Kasumi-1 (cell line): ENCODE measurements at places on chromosomes 2 and 18.
A peak's percentile ranks its signal among the peaks of the same experiment; 100 is the strongest.

DNA sequence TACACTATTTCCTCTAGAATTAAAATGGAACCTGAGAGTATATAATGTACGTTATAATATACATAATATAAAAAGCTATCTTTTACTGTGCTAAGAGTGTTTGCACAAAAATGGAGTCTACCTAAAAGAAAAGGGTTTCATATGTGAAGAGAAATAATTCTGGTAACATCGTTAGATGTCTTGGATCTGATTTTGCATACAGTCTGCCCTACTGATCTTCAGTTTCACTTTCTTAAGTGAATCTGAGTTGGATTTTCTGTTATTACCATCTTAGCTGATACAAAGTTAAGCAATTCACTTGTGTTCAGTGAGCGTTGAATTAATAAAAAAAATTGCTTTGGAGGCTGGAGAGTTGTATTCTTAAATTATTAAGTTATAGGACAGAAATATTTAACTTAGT lies 502.1 kb upstream of the TMEFF2 start:
- no peak for DNase-seq

- peak; percentile 56 for DNase-seq
Observed at GRCh38 chr18:25225151-25225550, 126.8 kb downstream of the ZNF521 start.

GRCh38 chr2:45532181-45532580 lies 78.9 kb downstream of the SRBD1 start:
- DNase-seq = no peak

- DNase-seq = no peak
Observed at GRCh38 chr2:4486971-4487370, 783.6 kb downstream of the DCDC2C start.
